ENCODE measurements at places on chromosomes 5 and 9.

DNA sequence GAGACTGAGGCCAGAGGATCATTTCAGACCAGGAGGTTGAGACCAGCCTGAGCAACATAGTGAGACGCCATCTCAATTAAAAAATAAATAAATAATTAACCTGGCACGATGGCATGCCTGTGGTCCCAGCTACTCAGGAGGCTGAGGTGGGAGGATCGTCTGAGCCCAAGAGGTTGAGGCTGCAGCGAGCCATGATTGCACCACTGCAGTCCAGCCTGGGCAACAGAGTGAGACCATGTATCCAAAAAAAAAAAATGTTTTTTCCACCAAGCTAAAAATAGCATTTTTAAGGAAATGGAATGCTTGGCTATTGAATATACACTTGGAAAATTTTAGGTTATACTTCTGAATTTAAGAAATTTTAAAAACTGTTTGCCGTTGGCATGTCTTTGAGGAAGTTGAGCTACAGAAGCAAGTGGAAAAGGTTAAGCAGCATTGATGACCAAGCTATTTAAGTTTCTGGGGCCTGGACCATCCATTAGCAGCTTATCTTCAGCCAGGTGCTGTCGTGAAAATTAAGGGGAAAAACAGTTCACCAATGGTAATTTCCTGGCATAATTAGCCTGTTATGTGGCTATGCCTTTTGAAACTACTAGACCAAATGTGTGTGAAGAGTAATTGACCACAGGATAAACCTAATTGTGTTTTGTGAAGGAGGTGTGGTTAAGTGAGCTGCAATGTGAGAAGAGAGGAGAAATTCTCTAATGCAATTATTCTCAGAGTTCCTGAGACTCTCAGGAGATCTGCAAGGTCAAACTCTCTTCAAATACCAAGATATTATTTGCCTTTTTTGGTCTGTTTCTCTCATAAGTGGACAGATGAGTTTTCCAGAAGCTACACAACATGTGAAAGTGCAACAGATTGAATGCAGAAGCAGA is 21.0 kb downstream of the F2R start:
- no peak for DNase-seq

GRCh38 chr9:106072421-106072820 is 378.1 kb downstream of the TMEM38B start:
- no peak for DNase-seq

GRCh38 chr5:159209438-159210209 is at the start of gene RNF145:
RNF145 (minus strand) TSS chr5:159209553; CDS start chr5:159203617, 5,936 bp downstream.
- peak; percentile 89 for DNase-seq

DNA sequence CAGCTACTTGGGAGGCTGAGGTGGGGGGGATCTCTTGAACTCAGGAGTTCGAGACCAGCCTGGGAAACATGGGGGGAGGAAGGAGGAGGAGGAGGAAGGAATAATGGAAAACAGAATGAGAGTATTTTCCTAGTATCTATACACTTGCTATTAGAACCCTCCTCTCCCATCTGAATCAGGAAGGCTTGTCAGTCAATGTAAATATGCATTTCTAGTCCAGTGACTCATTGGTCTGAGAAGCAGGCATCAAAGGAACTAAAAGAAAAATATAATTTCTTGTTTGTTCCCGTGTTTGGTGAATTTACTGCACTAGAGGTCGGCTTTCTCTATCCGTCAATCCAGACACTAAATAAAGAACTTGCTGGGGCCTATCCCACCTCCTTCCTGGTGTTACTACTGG is 88.6 kb downstream of the AGTPBP1 start:
- DNase-seq, result no peak

- DNase-seq, result no peak
These were observed 26.9 kb downstream of the SRD5A1 start for GRCh38 chr5:6659941-6660684.

DNA sequence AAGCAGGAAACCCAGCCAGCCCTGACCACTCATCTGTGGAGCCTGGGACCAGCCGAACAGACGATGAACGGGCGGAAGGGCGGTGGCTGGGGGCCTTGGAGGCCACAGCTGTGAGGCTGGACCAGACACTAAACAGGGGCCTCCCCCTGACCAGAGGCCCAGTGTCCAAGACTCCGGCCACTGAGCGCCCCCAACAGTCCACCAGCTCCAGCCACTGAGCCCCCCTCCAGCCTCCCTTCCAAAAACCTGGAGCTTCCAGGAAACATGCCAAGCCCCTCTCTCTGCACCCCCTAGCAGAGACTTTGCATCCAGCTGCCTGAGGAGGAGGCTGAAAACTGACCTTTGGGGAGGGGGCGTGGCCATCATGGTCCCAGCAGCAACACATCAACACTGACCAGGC is 23.2 kb downstream of the CNTFR start:
- DNase-seq, result no peak

DNA sequence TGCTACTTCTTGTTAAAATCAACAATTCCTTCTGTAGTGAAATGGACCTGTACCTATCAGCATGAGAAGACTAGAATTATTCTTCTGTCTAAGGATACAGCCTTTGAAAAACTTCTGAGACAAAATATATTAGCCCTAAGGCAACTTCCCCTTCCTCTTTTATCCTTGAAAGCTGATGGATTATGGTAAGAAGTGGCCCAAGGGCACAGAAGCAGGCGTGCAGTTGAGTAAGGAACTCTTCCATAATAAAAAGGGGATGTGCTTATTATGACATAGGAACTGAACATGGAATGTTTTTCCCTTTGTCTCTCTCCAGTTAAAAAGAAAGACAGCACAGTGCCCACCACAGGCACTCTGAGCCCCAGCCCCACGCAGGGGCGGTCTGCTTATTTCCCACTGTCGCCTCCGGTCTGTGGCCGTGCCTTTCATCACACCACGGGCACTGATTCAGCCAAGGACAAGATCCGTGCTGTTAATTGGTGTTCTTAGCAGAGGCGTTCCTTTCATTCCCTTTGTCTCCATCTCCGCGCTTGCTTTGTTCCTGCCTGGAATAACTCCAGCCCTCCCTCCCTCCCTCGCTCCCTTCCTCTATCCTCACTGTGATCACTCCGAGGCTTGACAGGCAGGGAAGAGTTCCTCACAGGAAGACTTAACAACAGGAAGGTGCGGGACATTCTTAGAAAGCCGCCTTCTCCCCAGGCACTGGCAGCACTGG is 135.9 kb upstream of the OTULINL start:
- DNase-seq, result no peak

- no peak for DNase-seq
These were observed 3.4 kb downstream of the TBCA start for GRCh38 chr5:77772729-77773128.

GRCh38 chr5:179275941-179276837 is 69.1 kb downstream of the ADAMTS2 start:
- DNase-seq, result no peak

GRCh38 chr5:1414311-1415058 is 30.8 kb downstream of the SLC6A3 start:
- DNase-seq, result no peak

DNA sequence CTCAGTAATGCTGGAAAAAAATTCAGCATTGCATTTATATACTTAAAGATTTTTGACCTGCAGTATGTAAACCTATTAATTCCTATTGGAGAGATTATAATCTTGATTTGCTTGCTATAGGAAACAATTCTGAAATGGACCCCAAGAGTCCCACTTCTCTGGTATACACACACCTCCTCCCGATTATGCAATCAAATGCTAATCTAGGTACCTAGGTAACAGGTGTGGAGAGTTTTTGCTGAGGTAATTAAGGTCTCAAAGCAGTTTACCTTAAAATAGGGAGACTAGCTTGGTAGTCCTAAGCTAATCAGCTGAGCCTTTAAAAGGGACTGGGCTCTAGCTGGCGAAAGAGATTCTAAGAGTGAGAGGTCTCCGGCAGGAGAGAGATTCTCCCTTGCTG is 22.2 kb downstream of the ISOC1 start:
- DNase-seq, result no peak

DNA sequence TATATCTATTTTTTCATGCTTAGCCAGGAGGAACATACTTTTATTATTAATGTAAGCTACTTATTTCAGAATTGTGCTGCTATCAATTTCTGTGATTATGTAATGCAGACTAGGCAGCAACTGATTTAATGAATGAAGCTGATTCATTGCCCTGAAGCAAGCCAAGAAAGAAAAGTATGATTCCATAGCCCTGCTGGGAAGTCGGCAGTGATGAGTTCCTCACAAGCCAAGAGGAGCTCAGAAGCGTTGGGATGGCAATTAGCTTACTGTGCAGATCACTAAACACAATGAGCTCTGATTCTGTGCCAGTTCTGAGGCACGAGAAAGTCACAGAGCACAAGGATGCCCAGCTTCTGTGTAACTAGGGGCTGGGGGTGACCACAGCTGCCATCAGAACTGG is 254.3 kb upstream of the KLF9 start:
- no peak for DNase-seq

- DNase-seq, result no peak
These were observed 29.7 kb downstream of the SLC36A1 start for GRCh38 chr5:151477101-151477500.

- no peak for DNase-seq
These were observed 45.9 kb upstream of the GABRP start for GRCh38 chr5:170737591-170737990.

DNA sequence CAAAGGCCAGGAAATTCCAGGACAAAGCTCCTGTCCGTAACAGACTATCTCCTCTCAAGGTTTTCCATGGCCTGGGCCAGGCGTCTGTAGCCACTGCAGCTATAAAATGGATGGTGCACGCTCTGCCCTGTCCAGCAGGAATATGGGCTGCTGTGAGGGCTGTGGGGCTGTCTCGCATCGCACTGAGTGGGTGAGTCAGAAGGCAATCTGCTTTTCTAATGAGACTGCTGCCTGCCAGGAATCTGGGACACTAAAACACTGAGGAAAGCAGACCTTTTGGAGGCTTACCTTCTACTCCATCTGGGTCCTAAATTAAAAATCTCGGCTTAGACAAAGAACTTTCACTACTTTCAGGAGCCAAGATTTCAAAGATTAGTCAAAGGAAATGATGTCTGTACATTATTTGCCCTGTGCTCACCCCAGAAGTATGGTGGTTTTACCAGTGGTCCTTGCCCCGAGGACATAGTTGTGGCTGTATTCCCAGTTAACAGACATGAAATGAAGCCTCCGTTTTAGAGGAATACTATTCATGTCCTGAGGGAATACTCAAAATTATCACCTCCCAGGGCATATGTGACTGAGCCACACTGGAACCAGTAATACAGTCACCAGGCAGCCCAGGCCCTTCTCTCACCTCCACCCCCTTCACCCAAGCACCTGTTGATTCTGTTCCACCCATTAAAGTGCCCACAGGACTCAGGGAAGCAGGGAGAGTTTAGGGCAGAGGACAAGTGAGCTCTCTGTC is 56.4 kb downstream of the PFDN1 start:
- no peak for DNase-seq

- DNase-seq, result no peak
These were observed 22.6 kb upstream of the TDRD7 start for GRCh38 chr9:97389249-97389648.

DNA sequence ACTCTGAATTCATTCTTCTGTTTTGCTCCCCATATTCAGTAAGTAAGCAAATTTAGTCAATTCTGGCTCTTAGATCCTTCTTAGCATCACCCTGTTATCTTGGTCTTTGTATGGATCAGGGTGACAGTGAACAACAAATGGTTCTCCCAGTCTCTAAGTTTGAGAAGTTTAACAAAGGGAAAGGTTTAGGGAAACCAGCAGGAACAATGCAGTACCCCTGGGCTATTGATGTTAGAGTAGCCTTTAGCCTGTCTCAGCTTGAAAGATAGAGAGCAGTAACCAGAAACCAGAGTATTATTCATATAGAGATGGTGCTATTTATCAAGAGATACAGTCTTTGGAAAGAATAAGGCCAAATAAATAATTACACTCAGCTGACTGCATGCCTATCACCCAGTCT is 241.8 kb downstream of the CDH12 start:
- no peak for DNase-seq

DNA sequence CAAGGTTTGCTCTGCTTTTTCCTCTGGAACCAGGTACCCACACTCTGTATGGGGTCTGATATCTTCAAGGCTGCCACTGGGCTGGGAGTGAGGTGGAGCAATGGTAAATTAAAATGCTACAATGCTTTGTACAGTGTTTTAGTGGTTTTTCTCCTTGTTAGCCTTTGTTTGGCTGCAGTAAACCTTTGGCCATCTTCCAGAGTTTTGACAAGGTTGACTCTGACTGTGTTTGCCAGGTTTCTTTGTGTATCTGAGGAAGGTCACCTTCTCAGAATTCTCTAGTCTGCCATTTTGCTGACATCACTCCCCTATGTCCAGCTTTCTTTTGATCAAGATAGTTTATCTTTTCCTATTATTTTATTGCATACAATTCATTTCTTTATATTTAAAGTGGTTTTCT is 11.2 kb downstream of the SPATA31D1 start:
- no peak for DNase-seq

GRCh38 chr5:89707891-89708290 is 701.7 kb downstream of the CETN3 start:
- no peak for DNase-seq

GRCh38 chr9:84723426-84723825 is 53.9 kb downstream of the NTRK2 start:
- no peak for DNase-seq

DNA sequence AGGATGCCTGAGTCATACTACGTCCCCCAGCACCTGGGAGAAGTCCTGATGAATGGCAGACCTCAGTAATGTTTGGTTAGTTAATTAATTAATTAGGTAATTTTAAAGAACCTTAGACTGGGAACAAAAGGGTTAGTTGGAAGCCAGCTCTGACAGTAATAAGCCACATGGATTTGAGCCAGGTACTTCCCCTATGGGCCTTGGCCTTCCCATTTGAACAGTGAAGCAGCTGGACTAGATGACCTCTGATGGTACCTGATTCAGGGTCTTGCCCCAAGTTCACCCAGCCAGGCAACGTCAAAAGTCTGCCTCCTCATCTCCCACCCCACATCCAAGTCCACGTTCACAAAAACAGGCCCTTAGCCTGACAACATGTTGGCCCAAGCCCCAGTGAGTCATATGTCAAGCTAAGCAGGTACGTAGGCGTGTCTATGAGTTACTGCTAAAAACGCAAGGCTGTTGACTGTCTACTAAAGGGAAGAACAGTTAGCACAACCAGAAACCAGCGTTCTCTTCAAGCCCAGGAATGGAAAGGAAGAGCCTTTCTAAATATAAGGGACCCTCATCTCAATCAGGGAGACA is 303.2 kb downstream of the ACTL7B start:
- no peak for DNase-seq

GRCh38 chr9:86941197-86941596 is 6.1 kb downstream of the GAS1 start:
- no peak for DNase-seq

GRCh38 chr9:89421595-89421994 is 76.3 kb downstream of the SEMA4D start:
- peak; percentile 56 for DNase-seq

- no peak for DNase-seq
These were observed 51.9 kb downstream of the CTNNA1 start for GRCh38 chr5:138805096-138805495.

DNA sequence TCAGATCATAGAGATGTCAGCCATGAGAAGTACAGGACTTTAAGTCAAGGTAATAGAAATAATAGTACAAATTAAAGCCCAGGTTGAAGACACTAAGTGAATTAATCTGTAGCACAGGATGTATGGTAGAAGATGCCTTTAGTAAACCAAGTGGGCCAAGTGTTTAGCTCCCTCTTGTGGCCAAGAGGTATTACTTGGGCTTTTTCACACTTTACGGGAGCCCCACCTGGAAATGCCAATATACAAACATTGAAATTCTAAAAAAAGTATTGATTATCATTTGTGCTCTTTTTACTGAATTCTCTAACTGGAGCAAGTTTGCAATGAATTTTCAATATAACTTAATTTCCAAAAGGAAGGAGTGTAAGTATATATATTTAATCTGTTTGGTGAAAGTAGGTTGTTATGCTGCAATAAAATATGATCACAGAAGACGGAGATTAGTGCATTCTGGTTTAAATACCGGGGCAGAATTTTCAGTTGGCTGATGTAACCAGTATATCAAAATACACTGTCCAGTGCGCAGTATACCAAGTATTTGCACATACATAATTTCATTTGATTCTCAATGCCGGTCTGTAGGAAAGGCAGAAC is 84.7 kb downstream of the PARP8 start:
- DNase-seq, result no peak

Data from activated T-cell treated with anti-CD3 and anti-CD28 coated beads for 24 hours (primary cell).